ENCODE measurements at places on chromosomes 11 and 22.

DNA sequence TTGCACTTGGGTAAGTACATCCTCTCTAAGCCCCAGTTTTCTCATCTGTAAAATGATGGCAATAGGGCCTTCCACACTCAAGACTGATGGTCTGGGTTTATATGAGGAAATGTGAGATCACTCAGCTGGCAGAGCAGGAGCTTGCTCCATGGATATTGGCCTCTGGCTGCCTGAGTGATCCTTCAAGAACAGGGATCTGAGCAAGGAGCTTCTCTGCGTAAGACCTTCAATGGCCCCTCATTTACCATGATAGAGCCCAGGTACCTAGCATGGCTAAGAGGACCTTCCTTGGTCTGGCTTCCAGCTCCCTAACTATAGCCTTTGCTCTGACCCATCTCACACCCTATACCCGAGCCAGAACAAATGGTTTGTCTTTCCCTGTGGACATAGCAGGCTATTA, 5.5 kb downstream of the ROBO4 start:
- DNase-seq = peak; percentile 27

GRCh38 chr11:119315131-119316015, 1.6 kb downstream of the MCAM start:
- no peak for DNase-seq

GRCh38 chr11:126366064-126366822, 10.8 kb downstream of the ST3GAL4 start:
- no peak for DNase-seq

GRCh38 chr11:32796425-32796824, 2.0 kb upstream of the CCDC73 start:
- DNase-seq = no peak

DNA sequence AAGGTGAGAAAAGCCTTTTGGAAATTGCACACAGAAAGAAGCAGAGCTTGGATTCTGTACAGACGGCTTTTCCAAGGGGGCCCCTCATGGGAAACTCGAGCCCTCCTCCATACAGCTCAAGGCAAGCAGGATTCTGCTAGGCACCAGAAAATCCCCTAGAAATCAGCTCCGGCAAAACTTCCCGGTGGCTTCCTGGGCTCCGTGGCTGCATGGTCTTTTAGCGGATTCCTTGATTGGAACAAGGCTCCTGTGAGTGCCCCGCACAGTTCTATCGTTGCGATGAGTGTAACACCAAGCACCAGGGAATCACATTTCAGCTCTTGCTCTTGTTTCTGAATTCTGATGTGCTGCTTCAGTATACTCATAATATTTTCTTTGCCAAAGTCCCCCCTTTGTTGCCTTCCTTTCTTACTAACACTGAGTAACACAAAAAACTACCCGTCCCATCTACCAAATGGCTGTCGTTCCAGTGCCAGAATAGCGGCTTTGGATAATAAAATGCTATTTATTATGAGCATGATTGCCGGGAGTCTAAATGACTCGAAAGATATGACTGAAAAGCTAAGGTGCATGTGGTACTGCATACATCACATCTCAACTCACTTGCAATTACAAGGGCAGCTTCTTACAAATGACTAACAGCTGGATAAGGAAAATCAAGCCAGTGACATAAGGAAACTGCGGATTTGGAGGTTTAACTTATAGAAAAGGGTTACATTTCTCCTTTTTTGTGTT, 494.1 kb downstream of the DLG2 start:
- DNase-seq = peak; percentile 56

- DNase-seq = no peak
Measured at GRCh38 chr11:10495464-10495786, 40.4 kb downstream of the AMPD3 start.

- no peak for DNase-seq
Measured at GRCh38 chr22:30305906-30306626, 16.8 kb upstream of the CASTOR1 start.

GRCh38 chr11:8930456-8931175, 2.1 kb downstream of the C11orf16 start:
- DNase-seq = no peak

DNA sequence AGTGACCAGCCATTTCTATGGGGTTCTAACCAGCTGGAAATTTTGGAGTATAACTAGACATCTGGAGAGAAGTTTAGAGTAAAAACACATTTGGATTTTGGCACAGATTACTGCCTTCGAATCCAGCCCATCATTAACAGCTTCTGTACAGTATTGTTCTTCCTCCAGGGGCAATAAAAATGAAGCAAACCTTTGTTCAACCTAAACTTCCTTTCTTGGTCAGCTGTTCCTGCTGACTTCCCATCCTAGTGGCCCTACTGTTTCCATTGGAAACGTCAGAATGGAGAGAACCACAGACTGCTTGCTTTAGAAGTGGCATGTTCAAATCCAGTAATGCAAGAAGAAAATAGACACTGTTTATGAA, 203.7 kb upstream of the MTMR2 start:
- DNase-seq = no peak

GRCh38 chr11:126113515-126113957, 50.9 kb upstream of the CDON start:
- DNase-seq = peak; percentile 48

- no peak for DNase-seq
Measured at GRCh38 chr22:31566484-31566883, 70.1 kb downstream of the SFI1 start.

DNA sequence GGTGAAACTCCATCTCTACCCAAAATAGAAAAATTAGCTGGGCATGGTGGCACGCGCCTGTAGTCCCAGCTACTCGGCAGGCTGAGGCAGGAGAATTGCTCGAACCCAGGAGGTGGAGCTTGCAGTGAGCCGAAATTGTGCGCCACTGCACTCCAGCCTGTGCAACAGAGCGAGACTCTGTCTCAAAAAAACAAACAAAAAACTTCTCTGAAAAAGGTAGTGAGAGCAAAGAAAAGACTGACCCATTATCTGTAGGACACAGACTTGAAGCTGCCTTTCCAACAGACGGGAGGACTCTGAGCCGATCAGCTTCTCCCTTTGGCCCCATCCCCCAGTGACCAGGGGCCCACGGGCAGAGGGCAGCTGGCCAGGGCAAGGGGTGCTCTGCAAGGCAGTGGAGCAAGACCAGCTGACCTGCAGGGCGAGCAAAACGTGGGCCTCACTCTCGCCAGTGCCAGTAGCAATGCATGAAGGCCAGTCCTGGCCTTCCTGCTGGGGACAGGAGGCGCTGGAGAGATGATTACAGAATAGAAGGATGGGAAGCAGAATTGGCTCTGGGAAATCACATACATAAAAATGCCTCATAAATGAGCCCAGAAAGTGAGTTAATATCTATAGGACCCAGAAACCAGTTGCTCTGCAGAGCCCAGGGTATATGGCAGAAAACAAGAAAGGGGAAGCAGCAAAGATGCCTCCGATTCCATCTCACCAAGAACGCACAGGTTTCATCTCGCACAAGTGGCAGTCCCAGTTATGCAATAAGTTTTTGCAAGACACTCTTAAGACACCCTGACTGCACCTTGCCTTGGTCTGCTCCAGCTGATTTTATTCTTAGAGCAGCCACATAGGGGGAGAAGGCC, 2.8 kb downstream of the EHD1 start:
- DNase-seq = no peak

GRCh38 chr11:45859661-45860140, 12.4 kb downstream of the CRY2 start:
- no peak for DNase-seq

DNA sequence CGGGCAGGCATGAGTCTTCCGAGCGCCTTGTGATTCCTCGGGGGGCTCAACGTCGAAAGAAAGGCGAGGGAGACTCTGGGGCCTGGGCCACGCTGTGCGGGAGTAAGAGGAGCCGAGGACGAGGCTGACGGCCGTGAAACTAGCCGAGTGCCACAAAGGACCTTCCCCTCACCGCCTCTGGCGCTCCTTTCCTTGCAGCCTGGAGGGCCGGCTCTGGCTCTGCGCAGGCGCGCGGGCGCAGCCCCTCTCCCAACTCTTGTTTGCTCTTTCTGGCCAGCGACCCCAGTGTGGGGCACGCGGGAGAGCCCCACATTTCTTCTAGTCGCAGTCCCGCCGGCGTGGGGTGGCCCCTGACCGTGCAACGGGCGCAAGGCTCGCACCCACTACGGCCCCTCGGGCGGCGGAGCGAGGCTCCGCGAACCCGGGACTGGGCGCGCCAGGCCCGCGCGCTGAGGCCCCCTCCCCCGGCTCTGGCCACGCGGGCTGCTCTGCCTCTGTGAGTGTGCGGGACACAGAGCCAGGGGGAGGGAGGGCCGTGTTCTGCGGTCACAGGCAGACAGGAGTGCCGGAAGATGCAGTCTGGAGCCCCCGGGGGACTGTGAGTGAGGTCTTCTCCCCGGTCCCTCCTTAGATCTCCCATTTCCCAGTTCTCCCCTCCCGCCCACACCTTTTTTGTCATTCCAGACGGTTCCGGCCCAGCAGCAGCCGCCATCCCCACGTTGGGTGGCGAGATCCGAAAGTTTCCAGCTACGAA, 1.0 kb upstream of the TOB2 start:
- DNase-seq = peak; percentile 79

- no peak for DNase-seq
Measured at GRCh38 chr11:63564784-63565350, 1.7 kb upstream of the PLAAT2 start.

DNA sequence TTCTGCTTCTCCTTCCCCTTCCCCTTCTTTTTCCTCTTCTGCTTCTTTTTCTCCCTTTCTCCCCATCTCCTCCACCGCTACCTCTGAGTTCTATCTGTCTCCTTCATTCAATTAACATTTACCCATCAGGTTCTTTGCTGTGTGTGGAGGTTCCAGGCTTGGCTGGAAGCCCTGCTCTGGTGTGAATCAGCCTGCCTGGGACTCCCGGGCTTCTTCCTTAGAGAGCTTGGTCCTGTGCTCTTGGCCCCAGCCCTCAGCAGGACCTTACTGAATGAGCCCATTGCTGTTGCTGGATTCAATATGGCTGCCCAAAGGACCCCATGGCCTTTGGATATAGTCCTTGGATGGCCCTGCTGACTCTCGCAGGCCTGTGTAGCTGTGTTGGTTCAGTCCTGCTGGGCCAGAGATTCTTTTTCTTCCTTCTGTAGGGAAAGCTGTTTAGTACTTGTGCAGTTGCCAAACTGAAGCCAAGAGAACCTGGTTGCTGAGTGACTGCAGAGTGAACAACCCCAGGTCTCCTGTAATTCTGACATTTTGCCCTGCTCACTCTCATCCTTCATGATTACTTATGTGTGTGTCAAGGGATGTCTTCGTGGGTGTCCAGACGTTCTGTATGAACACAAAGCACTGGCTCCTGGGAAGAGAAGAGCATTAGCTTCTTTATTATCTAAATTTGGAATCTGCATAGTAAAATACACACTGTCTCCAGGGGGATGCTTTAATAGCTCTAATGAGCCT, 81.0 kb upstream of the ZBED5 start:
- DNase-seq = no peak

DNA sequence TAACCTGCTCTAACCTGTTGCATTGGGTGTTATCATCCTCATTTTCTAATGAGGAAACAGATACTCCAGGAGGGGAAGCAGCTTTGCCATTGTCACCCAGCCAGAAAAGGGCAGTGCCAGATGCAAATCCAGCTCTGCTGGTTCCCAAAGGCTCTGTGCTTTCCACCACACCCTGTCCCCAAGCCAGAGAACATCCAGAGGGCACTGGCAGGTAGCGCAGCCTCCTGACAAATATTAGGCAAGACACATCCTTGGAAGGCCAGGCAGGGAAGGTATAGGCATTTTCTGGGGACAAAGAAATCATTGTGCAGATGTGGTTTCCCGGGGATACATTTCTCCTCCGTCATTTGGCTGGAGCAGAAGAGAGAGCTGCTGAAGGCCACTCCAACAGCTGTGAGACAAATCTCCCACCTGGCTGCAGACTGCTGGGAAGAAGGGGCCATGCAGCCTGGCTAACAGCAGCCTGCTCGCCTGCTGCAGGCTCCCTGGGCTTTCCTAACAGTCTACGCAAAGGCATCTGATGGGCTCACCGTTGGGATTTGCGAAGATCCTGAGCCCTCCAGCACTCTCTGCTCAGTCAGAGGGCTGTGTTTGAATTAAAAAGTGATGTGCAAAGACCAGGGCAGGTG, 93.9 kb upstream of the PITPNB start:
- no peak for DNase-seq

DNA sequence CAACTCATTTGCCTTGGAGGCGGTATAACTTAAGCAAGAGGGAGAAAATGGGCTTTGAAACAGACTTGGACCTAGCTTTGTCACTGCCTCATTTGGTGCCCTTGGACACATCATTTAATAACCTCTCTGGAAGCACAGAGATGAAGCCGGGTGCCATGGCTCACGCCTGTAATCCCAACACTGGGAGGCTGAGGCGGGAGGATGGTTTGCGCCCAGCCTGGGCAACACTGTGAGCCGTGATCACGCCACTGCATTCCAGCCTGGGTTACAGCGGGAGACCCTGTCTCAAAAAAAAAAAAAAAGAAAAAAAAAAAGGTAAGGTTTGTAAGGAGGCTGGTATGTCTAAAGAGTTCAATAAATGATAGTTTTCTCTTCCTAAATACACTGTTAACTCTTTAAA, 806 bp downstream of the COA4 start:
- DNase-seq = peak; percentile 28

DNA sequence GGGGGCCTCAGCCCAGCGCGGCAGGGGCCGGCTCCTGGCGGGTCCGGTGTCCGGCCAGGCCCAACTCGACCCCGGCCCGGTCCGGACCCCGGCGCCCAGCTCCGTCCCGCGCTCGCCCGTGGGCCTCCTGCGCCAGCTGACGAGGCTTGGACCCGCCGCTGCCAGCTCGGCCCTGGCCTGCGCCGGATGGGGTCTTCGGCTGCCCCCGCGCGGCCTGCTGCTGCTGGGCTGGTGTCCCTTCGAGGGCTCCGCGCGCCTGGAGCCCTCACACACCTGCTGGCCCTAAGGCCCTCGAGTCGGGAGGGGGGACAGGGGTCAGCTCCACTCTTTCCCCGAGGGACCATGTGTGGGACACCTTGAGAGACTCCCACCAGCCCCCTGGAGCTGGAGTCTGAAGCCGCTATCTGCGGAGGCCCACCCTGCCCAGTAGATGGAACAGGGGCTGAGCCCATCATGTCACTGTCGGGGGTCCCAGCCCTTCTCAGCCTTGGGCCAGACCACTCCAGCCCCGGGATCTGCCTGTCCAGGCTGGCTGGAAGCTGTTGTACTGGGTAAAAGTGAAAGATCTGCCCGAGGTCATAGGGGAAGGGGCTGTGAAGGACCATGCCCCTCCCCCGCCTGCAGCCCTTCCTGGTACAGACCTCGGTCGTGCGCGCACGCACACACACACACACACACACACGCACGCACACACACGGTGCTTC, 768 bp upstream of the CDKN1C start:
- DNase-seq = peak; percentile 49

DNA sequence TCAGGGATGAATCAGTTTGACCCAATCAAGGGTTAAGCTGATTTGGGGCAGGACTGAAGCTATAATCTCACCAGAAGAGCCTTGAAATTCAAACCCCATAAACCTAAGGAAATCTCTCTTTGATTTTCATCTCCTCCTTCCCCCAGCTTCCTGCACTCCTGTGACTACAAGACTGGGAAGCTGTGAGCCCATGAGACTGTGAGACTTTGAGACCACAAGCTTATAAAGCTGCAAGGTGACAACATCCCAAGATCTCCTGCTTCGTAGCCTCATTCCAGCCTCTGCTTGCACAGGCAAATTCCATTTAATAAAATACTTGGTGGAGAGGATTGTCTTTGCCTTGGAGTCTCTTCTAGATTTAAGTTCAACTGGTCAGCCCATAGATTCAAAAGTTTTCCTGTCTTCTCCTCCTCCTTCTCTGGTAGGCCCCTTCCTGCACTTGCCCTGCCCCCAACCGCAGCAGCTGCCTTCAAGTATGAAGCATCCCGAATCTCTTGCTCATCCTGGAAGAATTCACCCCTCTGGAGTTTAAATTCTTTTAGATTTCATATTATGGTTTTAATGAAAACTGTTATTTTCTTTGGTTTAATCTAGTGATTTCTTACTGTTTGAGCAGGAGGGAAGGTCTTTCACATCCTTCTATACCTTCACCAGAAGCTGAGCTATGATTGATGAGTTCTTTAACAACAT, 42.1 kb downstream of the PAMR1 start:
- DNase-seq = no peak

All from NCI-H82 (cell line).